ENCODE measurements at places on chromosomes 12 and 14.

- no peak for DNase-seq
These were observed 211.4 kb upstream of the TMEM132C start for GRCh38 chr12:128055567-128055966.

DNA sequence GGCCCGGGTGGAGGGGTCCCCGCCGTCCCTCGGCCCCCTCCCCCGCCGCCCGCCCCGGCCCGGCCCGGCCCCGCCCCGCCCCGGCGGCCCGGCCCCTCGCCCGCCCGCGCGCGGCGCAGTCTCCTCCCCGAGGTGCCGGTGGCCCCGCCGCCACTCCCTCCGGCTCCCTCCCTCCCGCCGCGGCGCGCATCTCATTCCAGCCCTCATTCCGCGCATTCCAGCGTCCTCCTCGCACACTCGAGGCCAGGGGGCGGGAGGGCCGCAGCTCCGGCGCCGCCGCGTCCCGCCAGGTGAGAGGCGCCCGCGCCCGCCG, at the start of gene TEAD4:
TSS of gene TEAD4 (plus strand) at position 206 of the 313 bp plus-strand sequence.
- DNase-seq, result no peak

DNA sequence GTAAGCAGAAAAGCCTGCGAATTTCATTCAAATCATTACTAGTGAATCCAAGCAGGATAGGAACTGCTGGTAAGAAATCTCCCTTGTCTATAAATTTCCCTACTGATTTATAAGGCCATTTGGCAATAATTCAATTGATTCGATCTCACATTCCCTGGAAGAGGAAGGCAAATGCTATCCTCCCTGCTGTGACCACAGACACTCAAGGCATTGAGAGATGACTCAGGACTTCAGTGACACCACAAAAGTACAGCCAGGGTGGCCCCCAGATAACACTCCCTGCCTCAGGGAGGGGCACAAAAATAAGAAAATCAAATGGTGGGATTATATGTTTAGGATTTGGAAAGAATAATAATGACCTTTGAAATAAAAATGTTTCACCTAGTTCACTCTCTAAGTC, 162.7 kb downstream of the GRIP1 start:
- DNase-seq, result no peak

DNA sequence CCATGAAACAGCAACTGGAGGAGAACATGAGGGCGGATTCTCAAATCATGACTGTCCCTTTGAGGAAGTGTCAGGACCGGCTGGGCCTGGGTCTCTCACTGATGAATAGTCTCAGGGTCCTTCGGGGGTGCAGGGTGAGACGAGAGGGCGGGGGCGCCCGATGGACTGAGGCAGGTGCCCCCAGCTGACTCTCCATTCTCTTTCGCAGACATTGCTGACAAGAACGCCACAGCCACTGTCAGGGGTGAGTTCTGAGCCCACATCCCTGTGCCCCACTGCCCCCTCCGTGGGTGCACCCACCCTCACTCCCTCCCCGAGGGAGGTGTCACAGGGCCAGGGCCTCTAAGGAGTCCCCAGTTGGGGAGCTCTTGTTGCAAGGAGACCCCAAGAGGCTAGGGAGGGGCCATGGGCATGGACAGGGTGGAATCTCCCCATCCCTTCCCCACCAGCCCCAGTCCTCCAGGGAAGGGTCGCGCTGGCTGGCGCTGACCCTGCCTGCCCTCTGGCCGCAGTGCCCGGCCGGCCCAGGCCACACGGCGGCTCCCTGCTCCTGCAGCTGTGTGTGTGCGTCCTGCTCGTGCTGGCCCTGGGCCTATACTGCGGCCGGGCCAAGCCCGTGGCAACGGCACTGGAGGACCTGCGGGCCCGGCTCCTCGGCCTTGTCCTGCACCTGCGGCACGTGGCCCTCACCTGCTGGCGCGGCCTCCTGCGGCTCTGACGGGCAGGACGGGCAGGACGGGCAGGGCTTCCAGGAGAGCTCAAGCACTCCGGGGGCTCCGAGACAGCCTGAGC, 8.7 kb downstream of the C14orf180 start:
- no peak for DNase-seq

DNA sequence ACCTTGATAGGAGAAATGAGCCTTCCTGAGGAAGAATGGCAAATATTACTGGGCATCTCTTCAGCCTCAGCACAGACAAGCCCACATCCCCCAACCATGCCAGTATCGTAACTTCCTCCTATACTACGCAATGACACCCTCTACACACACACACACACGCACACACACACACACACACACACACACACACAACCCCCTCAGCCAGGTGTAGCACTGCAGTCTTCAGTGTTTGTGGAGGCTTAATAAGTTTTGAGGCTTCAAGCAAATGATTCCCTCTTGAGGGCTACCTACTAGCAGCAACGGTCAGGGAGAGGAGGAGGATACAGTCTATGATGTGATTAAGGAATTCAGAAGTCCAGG, 1.6 kb downstream of the DGKA start:
- DNase-seq, result no peak

All from stimulated activated CD8-positive, alpha-beta memory T cell treated with anti-CD3 and anti-CD28 coated beads, Interleukin-2, amount 100 ng/mL, for 48 hours (primary cell).